ENCODE measurements at places on chromosomes 7 and 10.

- no peak for DNase-seq
Measured at GRCh38 chr10:86086418-86086817, 280.2 kb downstream of the GRID1 start.

GRCh38 chr10:128976856-128977255, 490.2 kb upstream of the MGMT start:
- DNase-seq = no peak

- DNase-seq = no peak
Measured at GRCh38 chr10:101901340-101901739, 57.7 kb upstream of the KCNIP2 start.

DNA sequence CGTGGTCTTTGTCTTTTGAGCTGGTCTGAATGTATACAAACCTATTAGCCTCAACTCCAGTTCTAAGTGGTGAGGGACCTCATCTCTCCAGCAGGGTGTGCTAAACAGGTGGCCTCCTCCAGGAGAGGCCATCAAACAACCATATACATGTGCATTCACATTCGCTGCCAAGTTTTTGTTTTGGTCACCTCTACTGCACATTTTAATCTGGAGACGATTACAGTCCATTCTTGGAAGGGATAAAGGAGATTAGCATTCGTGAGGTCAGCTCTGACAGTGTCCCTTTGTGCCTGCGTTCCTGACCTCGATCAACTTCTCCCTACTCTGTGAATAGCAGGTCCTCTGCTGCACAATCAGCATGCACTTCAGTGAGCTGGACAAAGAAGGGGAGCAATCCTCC, 60.8 kb downstream of the RHOBTB1 start:
- DNase-seq = no peak

DNA sequence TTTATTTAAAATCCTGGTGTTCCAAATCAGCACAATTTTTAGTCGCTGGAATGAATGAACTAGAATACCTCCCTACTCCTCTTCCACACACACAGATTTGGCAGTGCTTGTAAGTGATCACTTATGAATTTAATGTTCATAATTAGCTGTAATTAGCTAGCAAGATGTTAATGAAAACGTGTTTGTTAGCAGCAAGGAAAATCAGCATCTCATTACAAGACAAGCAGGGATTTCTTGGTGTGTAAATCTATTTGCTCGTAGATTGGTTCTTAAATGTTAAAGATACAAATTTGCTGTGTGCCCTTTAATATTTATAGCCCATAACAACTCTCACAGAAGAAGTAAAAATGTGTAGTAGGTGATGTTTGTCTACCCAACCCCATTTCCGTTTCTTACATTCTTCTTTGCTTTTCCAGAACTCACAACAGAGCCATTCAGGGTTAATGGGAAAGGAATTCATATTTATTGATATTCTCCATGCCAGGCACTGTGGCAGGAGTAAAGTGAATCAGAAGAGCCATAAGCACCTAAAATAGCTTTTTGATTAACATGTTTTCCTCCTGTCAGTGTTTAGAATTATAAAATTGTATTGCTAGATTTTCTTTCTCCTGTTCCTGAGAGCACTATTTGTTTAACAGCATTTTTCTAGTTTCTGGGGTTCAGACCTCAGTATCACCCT, 49.6 kb downstream of the SEMA3C start:
- DNase-seq = no peak

- no peak for DNase-seq
Measured at GRCh38 chr10:70689661-70690060, 17.4 kb downstream of the ADAMTS14 start.

GRCh38 chr7:80681272-80681885, 42.9 kb downstream of the CD36 start:
- DNase-seq = no peak

GRCh38 chr7:155722118-155722517, 77.7 kb downstream of the RBM33 start:
- DNase-seq = no peak

DNA sequence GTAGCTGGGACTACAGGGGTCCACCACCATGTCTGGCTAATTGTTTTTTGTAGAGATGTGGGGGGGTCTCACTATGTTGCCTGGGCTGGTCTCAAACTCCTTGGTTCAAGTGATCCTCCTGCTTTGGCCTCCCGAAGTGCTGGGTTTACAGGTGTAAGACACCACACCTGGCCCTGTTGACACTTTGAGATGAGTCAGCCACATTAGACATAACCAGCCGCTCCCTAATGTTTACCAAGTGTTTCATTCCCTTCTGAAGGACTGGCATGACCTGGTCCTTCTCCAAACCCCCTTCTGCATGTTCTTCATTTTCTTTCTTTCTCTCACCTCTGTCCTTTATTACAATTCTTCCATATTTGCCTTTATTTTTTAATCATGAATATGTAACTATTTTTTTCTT, 67.8 kb downstream of the TAF3 start:
- DNase-seq = no peak

DNA sequence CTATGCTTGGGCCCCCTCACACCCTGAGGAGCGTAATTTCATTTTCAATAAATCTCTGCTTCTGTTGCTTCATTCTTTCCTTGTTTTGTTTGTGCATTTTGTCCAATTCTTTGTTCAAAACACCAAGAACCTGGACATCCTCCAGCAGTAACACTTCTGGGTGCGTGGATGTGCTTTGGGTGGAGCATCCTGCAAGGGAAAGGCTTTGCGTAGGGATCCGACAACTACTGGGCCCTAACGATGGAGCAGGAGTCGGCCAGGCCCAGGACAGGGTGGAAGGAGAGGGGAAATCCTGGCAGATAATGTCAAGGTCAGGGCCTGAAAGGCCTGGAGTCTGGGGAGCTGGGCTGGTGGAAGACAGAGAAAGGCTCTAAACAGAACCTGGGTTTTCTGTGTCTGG, 231.8 kb downstream of the ADAM12 start:
- no peak for DNase-seq

DNA sequence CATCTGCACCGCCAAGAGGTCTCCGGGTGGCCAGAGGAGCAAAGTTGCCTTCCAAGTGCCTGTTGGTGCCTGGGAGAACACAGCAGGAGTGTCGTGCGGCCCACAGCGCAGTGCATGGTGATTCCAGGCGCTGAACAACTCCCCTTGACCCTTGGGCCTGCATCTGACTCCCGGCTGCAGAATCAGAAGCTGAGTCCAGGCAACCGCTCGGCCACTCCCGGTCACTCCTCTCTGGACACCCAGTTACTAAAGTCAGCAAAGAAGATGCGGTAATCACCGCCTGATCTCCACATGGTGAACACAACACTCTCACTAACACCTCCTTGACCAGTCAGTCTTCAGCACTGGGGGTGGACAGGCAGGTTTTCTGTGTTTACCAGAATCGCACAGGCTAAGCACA, 35.5 kb downstream of the SCD start:
- DNase-seq = no peak

DNA sequence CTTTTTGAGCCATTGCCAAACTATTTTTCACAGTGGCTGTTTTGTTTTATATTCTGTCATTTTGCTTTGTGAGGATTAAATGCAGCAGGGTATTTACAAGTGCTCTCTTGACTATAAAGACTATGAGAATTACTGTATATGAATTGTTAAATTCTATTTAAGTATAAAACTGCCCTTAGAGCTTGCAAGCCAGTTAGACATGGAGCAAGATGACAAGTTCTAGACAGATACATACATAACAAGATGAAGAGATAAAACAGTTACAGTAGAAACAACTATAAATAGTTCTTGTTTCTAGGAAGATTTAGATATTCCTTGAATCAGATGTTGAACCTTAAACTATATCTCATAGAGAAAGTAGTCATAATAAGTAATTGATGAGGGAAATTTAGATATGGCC, 60.6 kb downstream of the DNAH11 start:
- DNase-seq = no peak

- DNase-seq = no peak
Measured at GRCh38 chr7:55458351-55458750, 93.2 kb downstream of the LANCL2 start.

DNA sequence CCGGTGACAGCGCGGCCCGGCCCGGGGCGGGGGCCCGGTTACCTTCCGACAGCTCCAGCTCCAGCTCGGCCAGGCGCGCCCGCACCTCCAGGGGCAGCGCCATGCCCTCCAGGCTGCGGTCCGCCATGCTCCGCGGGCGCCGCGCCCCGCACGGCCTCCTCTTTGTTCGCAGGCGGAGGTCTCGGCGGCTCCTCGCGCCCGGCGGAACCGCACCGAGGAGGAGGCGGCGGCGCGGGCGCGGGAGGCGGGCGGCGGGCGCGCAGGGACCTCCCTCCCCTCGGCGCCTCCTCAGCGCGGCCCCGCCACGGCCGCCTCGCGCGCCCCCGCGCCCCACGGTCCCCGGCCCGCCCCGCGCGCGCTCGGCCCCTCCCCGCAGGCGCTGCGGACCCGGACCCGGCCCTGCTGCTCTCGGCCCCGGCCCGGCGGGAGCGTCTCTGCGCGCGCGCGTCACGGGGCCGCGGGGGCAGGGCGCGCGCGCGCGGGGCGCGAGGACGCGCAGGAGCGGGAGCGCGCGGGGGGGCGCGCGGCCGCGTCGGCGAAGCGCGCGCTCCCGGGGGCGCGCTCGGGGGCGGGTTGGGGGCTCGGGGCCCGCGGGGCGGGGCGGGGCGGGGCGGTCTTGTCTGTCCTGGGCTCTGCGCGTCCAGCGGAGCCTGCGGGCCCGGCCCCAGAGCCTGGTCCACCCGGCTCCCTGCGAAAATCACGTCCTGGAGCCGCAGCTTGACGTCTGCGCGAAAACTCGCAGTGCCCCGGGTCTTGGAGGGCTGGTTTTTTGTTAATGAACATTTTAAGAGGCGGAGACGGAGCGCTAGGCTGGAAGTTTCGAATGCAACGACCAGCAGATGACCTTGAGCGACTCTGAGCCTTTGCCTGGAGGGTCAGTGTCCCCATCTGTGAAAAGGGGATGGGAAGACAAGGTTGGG, at the start of gene DIP2C:
Gene DIP2C, minus strand, starts transcription at position 217 of the 920 bp plus-strand sequence. Its CDS starts 90 bp downstream, at position 127.
- no peak for DNase-seq

DNA sequence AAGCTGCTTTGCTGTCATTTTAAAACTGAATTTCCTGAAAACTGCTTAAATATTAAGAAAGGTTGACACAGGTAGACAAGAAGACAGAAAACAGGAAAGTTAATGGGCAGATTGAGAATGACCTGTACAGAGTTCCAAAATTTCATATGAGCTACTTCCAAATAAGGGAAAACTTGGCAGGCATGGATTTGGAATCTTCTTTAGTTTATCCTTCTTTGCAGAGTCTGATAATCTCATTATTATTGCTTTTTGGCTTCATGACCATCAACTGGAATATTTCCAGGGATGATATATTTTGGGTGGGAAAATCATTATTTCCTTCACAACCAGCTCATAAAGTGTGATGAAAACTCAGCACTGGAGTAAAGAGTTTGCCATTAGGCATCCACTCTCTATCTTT, 346.5 kb upstream of the NPVF start:
- DNase-seq = no peak

GRCh38 chr10:78507510-78508160, 474.0 kb downstream of the RPS24 start:
- no peak for DNase-seq

GRCh38 chr7:45494885-45495284, 79.3 kb upstream of the ADCY1 start:
- no peak for DNase-seq

GRCh38 chr7:67487316-67487715, 490.7 kb downstream of the TYW1 start:
- DNase-seq = no peak

GRCh38 chr7:141641876-141642275, 60.1 kb downstream of the DENND11 start:
- DNase-seq = no peak

- DNase-seq = no peak
Measured at GRCh38 chr10:74187237-74187636, 36.2 kb downstream of the ADK start.

- DNase-seq = no peak
Measured at GRCh38 chr7:47940088-47941013, 7.9 kb downstream of the PKD1L1 start.

DNA sequence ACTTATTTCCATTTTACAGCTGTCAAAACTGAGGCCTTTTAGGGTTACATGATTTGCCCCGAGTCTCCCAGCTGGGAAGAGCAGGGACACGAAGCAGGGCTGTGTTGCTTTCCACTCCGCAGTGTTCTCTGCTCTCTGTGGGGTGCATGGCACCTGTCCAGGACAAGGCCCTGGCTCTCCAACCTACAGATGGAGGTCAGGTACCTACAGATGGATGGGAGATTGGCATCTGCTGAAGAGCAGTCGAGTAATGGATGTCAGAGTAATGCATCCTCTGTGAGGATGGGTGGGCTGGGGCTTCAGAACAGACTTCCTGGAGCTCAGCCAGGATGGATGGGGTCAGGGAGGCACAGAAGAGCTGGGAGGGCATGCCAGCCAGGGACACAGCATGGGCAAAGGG, 85.0 kb downstream of the EMX2 start:
- DNase-seq = no peak

GRCh38 chr10:127398140-127398970, 150.8 kb upstream of the NPS start:
- no peak for DNase-seq

- DNase-seq = no peak
Measured at GRCh38 chr10:72176701-72177100, 39.1 kb upstream of the ANAPC16 start.
